ENCODE measurements at places on chromosomes 6 and 20.
A peak's percentile ranks its signal among the peaks of the same experiment; 100 is the strongest.

- no peak for DNase-seq
Observed at GRCh38 chr6:41642090-41642959, 4.1 kb downstream of the MDFI start.

- DNase-seq, result no peak
Observed at GRCh38 chr6:15280028-15280427, 34.2 kb downstream of the JARID2 start.

DNA sequence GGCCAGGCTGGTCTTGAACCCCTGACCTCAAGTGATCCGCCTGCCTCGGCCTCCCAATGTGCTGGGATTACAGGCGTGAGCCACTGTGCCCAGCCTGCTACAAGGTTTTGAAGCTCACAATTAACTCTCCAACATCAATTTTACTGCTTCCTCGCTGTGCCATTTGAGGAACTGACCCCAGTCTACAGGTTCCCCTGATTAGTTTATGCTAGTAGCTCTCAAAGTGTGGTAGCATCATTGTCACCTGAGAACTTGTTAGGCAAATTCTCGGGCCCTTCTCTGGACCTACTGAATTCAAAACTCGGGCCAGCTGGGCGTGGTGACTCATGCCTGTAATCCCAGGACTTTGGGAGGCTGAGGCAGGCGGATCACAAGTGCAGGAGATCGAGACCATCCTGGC, 49.4 kb downstream of the MCUR1 start:
- DNase-seq, result no peak

GRCh38 chr6:110334423-110335180, 23.5 kb downstream of the METTL24 start:
- no peak for DNase-seq

DNA sequence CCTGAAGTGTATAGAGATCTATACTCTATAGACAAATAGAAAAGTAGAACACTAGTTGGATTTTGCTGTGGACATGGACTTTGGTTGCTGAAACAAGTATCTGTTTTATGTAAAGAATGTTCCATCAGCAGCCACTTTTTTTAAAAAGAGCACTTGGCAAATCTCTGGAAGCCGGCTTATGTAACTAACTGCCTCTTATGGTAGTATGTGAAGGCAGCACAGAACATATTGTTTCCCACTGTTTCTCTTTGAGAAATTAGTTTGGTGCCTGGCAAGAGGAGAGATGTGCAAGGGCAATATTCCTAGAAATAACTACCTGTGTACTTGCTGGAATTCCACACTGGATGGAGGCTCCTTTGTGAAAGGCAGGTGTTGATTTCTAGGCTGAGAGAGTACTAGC, 242.3 kb upstream of the PREP start:
- no peak for DNase-seq

- no peak for DNase-seq
Observed at GRCh38 chr6:140486450-140487361, 1112.3 kb upstream of the CITED2 start.

- no peak for DNase-seq
Observed at GRCh38 chr20:1204576-1204975, 1.3 kb downstream of the C20orf202 start.

GRCh38 chr6:152221806-152222628, 414.5 kb downstream of the ESR1 start:
- DNase-seq, result no peak

GRCh38 chr6:30840084-30840934, 44.0 kb upstream of the DDR1 start:
- no peak for DNase-seq

GRCh38 chr6:115720900-115721299, 339.8 kb downstream of the FRK start:
- no peak for DNase-seq

GRCh38 chr6:115467726-115468125, 593.0 kb downstream of the FRK start:
- no peak for DNase-seq

- peak; percentile 70 for DNase-seq
Observed at GRCh38 chr6:42782689-42783176, 881 bp downstream of the BICRAL start.

GRCh38 chr6:169164986-169165385, 88.7 kb downstream of the THBS2 start:
- DNase-seq, result no peak

- no peak for DNase-seq
Observed at GRCh38 chr20:50234288-50234687, 43.7 kb downstream of the CEBPB start.

- DNase-seq, result no peak
Observed at GRCh38 chr6:18602931-18603330, 215.8 kb downstream of the RNF144B start.

GRCh38 chr6:31834367-31835250, 7.1 kb downstream of the HSPA1B start:
- peak; percentile 86 for DNase-seq

- DNase-seq, result no peak
Observed at GRCh38 chr6:137412562-137412961, 81.6 kb downstream of the OLIG3 start.

GRCh38 chr20:48154040-48154765, 368.9 kb upstream of the SULF2 start:
- no peak for DNase-seq

DNA sequence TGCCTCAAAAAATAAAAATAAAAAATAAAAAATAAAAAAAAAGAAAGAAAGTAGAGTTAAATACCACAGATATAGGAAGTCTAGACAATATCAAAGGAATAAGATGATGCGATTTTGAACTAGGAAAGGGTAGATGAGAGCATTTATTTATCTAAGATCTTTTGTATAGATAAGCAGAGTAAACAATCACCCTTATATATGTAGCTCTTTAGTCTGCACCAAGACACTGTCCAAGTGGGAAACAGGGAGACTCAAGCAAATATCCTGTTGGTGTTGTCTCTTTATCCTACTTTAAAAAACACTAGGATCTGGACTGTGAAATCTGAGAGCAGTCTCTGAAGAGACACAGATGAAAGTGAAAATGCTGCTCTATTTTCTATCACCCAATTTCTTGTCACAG, 587.0 kb upstream of the FLRT3 start:
- DNase-seq, result no peak

DNA sequence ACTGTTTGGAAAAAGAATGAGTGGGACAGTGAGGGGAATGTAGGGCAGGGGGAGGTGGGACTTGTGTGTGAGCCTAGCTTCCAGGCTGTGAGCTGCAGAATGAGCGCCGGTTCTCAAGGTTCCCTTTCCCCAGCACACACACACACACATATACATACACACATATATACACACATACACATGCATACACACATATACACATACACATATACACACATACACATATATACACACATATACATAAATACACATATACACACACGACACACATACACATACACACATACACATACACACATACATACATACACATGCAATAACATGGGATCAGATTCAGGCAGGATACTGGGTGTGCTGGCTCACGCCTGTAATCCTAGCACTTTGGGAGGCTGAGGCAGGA, 66.5 kb downstream of the CNBD2 start:
- DNase-seq, result no peak

- no peak for DNase-seq
Observed at GRCh38 chr6:56058636-56059035, 183.2 kb upstream of the BMP5 start.

- DNase-seq, result no peak
Observed at GRCh38 chr20:42510686-42511085, 679.0 kb downstream of the PTPRT start.

DNA sequence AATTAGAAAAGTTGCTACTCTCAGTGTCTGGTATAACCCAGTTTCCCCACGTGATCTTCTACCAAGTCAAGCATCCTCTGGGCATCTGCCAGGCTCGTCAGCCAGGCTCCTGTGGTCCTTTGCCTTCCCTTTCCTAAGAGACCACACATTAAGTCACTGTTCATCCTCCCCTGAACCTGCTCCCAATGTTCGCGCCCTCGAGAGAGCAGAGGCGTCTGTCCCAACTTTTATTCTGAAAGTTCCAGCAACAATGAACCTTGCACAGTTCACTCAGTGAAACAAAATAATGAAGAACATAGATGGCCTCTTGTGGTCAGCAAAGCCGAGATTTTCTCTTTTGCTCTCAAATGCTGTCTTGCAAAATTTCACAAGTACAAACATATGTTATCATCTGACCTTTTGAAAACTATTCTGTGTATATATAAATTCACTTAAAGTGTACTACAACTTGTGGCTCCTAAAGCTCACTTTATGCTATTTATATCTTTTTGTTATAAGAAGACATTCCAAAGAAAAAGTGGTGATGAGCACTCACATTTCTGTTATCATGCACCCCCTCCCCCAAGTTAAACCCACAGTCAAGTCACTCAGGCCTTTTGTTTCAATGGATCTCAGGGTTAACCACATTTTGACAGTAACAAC, 39.2 kb upstream of the NHSL1 start:
- DNase-seq, result no peak

DNA sequence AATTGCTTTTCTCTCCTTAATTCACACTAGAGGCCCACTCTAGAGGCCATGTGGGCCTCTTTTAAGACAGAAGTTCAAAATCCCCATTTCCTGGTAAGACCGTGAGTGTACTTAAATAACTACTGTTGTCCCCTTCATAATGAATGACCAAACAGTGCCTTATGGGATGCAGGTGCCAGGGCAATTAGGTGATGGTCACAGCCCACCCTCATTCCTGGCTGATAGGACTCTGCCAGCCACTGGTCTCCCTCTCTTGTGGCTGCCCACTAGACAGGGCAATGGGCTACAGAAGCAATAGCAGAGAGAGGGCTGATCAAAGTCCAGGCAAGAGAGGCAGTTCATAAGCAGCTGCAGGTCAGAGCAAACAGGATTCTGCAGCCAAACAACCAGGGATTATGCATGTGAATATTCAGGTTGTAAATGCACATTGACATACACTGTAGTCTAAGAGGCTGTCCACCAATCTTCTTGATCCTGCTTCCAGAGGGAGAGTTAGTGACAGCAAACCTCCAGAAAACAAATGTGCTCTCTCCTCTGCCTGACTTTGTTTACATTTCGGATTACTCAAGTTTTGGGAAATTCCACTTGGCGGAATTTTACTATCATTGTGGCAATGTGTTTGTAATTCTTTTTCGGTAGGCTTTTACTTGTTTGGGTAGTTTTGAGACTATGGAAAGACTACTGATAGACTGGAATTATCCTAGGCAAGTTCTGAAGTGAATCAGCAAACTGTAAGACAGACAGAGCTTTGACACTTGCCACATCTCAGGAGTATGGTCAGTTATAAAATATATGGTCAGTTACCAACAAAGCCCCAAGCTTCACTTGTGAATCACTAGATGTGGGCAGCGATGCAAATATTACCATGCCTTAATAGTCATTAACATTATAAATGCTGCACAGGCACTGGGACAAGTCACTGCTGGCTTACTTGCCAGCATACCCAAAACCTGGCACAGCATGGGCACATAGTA, 12.8 kb downstream of the PTPRK start:
- no peak for DNase-seq

- DNase-seq, result no peak
Observed at GRCh38 chr6:150654608-150655007, 54.9 kb downstream of the PLEKHG1 start.

DNA sequence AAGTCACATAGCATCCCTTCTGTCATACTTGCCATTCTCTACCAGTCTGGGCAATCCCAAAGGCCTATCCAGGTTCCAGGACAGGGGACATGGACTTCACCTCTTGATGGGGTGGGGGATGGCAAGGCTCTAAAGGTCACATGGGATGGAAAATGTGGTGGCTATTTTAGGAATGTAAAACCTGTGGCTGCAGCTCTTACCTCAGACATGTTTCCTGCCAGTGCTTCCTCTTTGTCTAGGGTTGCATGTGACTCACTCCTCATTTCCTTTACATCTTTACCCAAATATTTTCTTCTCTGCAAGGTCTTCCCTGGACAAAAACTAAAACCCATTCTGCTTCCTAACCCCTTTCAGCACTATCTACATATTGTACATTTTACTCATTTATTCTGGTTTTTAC, 135.7 kb downstream of the BTBD3 start:
- DNase-seq, result no peak

DNA sequence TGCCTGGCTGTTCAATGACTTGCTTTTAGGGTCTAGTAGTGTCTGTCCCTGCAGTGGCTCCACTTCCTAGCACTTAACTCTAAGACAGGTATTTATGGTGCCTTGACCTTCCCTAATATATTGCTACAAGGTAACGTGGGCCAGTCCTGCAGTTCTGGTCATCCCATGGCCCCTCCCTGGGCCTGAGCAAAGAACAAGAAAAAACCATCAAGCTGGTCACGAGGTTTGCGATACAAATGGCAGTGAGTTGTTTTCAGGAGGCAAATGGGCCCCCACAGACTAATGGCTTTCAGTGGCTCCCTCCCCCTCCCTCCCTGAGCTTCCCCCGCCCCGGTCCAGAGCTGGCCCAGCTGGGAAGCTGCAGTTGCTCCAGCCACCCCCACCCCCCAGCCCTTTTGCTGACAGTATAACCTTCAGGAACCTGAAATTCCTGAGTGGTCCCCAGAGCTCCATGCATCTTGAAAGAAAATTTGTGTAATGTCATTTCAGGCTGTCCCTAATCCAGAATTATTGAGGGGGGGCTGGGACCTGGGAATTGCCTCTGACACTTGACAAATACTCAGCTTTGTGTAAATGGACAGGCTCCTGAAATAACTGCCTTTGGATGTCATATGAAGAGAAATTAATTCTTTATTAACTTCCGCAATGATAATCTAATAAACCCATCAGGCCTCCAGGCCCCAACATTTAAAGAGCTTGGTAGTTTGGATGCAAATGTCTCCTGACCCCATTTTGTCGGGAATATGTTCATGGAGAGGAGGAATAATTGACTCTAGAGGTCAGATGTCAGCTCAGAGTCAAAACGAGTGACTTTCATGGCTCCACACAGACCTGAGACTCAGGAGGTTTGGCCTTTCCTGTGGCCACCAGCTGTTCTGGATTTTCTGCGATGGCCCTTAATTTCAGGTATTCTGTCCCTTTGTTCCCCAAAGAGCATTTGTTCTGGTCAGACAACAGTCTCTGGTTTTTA, 153.2 kb upstream of the TOP1 start:
- DNase-seq, result no peak

GRCh38 chr6:55955684-55956083, 80.3 kb upstream of the BMP5 start:
- no peak for DNase-seq

DNA sequence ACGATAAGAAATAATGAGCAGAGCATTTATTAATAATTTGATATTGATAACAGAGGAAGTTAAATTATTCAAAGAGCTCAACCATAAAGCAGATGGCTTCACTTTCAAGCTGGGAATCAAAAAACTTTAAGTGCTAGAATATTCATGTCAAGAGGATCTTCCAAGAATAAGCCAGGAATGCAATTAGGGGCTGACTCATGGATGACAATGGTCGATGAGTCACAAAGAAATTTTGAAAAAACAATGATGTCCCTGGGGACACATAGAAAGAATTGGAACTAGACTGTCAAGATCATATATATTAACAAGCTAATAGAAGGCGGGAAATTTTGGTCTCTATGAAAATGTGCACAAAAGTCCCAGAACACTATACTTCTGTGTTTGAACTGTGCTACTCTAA, 304.1 kb downstream of the LAMA2 start:
- no peak for DNase-seq

DNA sequence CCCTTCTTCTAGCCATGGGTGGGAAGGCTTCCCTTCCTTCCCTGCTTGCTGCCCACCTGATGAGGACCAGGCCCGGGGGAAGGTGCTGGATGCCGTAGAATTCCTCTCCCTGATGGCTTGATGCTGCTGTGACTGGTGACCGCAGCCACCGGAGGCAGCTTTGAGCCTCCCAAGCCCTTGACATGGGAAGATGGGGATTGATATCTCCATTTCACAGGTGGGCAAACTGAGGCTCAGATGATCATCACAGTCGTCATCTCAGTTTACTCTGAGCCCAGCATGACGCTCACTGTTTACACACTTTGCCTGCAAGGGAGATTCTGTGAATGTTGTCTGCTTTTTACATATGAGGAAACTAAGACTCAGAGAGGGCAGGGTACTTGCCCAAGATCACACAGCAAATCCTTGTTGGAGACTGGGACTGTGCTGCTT, 43.9 kb downstream of the SRC start:
- no peak for DNase-seq
